ENCODE measurements at places on chromosomes 1 and 21. TPM values are rescaled to one million over a fixed set of nuclear protein-coding genes. Genes with fewer than 3 reads are reported as not detected.
A peak's percentile ranks its signal among the peaks of the same experiment; 100 is the strongest.

Gene WNT4
- 0.86 TPM for total RNA-seq

Gene PLA2G5
- total RNA-seq, result not detected

- DNase-seq, result no peak
Observed at GRCh38 chr1:206785182-206785765, 13.0 kb upstream of the IL10 start.

DNA sequence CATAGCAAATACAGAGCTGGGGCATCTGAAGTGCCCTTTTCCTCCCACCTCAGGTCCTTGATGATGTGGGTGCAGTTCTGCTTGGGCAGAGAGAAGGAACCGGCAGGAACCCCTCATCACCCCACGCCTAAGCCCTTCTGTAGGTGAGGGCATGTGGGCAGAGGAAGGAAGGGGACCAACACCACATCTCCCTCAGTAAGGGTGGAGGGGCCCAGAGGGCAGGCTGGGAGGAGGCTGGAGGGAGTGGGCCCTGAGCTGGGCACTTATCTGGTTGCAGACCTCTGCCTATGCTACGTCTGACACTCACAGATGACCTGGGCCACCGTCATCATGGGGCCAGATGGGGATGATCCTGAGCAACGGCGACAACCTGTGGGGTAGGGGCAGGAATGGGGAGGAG is 11.0 kb downstream of the ZNF687 start:
- DNase-seq, result no peak

GRCh38 chr1:233442026-233442780 is 114.7 kb downstream of the MAP3K21 start:
- DNase-seq, result peak; percentile 80

DNA sequence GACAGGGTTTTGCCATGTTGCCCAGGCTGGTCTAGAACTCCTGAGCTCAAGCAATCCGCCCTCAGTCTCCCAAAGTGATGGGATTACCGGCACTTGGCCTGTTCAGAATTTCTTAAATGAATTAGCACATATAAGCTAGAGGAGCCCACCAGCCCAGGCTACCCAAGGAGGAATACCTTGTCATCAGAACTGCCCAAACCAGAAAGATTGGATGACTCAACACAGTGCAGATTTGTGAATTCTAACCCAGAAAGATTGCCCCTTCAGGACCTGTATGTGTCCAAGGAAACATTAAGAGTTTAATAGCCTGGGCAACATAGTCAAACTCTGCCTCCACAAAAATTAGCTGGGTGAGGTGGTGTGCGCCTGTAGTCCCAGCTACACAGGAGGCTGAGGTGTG is 14.0 kb upstream of the LIN9 start:
- DNase-seq, result no peak

GRCh38 chr1:31650161-31651088 is 5.7 kb upstream of the PEF1 start:
- no peak for DNase-seq

DNA sequence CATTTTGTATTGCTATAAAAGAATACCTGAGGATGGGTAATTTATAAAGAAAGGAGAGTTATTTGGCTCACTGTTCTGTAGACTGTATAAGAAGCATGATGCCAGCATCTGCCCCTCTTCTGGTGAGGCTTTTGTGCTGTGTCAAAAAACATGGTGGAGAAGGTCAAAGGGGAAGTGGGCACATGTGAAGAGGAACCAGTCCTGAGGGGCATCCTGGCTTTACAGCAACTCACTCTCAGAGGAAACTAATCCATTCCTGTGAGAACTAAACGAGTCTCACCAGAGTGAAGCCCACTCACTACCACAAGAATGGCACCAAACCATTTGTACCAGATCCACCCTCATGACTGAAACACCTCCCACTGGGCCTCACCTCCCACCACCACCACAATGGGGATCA is 18.8 kb upstream of the SELP start:
- no peak for DNase-seq

- DNase-seq, result peak; percentile 70
Observed at GRCh38 chr1:95117207-95118066, at the start of gene TLCD4. Gene TLCD4, plus strand, starts transcription at chr1:95117355. Its CDS starts 26,547 bp downstream, at chr1:95143902.

GRCh38 chr21:32207406-32207716 is 71.5 kb downstream of the MIS18A start:
- DNase-seq, result no peak

- DNase-seq, result no peak
Observed at GRCh38 chr1:32350785-32351398, 11.4 kb downstream of the FAM229A start.

- DNase-seq, result no peak
Observed at GRCh38 chr21:35953597-35953996, 106.7 kb downstream of the SETD4 start.

DNA sequence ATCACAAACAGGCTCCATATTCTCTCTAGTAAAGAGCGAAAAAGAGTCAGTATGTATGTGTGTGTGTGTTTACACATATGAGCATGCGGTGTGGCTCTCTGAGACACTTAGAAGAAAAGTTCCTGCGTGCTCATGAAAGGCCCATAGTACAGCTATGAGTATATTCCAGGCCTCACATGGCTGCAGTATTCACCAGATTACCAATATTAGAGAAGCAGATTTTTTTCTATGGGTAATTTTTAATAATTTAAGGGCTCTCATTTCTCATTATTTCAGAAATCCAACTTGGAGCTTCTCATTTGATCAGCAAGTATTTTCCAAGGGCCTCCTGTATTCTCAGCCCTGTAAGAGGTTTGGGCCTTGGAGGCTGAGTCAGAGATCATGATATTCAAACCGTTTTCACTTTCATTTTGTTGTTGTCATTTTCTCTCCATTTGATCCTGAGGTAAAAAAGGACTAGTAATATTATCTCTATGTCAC is 232.9 kb upstream of the SGIP1 start:
- no peak for DNase-seq

GRCh38 chr1:34914958-34915357 is 14.5 kb downstream of the DLGAP3 start:
- no peak for DNase-seq

DNA sequence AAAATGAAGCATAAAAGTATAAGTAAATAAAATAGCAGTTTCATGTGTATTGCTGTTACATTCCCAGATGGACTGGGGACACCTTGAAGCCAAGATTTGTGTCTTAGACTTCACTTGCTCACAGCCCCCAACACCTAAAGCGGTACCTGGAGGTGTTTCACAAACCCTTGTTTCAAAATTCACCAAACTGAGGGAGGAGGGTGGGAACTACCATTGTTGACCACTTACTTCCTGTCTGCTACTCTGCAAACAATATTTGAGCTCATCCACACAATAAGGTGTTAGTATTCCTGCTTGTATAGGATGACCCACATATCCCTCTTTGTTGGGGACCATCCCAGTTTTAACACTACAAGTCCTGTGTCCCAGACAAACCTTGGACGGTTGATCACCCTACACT is 115.9 kb upstream of the SYT6 start:
- DNase-seq, result no peak
